ENCODE measurements at places on chromosomes 3 and 15.

DNA sequence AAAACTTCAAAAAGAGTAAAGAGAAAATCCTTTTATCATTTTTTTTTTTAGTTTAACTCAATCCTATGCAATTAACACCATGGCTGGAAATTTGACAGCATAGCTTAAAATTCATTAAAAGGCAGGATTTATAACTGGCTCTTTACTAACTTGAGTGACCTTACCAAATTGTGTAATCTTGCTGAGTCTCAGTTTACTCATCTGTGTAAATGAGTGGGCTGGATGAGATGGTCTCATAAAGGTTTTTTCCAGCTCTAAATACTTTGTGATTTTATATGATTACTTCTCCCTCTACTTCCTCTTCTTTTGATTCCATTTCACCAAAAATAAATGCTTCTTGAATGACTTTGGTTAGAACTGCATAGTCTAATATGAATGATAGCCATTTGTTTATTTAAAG is 234.9 kb upstream of the SATB1 start:
- no peak for DNase-seq

DNA sequence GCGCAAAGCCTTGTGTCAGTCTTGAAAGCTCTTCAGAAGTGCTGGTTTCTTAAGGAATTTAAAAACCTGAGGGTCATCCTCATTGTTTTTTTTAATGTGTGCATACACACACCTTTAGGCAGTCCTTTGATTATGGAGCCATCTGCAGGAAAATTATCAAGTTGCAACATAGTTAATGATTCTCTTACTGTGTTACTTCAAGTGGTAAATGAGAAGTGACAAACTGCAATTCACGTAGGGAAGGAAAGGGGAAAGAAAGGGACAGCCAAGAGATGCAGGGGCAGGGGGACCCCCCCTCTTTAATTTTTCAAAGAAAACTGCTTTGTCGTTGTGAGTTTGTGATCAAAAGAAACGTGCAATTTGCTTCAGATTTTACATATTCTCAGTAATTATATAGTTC is 162.4 kb upstream of the CGNL1 start:
- peak; percentile 96 for DNase-seq

DNA sequence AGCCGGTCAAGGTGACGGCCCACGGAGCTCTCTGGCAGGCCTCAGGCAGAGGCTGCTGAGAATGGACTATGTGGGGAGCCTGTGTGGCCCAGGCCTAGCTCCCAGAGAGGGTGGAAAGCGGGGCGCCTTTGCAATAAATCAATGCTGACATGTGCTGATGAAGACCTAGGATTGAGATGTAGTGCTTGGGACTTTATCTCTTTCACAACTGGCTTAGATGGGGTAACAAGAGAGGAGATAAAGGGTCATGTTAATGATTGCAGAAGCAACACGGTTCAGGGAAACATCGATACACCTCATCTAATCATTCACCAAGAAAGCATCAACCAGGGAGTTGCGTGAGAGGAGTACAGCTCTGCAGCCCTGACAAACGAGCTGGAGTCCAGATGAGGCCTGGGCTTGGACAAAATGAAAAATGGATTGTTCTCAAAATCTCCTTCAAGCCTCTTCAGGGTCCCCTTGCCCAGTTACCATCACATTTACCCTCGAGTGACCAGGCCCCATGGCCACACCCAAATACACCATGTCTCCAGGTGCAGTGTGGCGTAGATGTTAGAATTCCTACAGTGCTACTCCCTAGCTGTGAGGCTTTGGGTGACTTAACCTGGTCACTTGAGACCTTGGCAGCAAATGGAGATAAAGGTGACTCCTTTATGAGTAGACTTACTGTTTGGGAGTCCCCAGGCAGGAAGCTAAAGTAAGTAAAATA is 146.4 kb upstream of the LIPC start:
- no peak for DNase-seq

DNA sequence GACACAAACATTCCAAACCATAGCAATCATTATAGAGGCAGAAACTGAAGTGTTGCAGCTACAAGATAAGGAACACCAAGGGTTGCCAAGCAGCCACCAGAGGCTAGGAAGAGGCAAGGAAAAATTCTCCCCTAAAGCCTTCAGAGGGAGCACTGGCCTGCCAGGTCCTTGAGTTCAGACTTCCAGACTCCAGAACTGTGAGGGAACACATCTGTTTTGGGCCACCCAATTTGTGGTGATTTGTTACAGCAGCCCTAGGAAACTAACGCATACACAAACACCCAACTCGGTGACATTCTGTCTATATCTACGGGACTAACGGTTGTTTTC is 54.6 kb downstream of the MB21D2 start:
- no peak for DNase-seq

DNA sequence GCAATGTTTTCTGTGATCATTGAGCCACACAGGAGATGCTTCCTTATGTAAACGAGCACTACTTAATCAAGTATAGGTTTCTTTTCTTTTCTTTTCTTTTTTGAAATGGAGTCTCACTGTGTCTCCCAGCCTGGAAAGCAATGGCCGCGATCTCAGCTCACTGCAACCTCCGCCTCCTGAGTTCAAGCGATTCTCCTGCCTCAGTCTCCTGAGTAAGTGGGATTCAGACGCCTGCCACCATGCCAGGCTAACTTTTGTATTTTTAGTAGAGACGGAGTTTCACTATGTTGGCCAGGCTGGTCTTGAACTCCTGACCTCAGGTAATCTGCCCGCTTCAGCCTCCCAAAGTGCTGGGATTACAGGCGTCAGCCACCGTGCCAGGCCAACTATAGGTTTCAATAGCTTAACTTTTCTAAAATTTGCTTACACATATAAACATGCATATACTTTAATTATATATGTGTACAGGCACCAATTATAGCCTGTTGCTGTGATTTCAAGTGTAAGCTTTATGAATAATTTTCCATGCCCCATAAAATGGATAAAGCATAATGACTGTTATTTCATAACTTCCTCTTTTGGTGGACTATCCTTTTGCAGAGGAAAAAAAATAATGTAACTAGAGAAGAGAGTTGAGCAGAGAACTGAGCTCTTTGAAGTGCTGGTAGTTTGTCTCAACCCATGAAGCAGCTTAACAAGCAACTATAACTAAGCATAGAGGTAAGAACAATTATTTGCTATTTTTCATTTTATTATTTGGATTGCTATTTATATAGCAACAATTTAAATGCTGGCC is 24.8 kb upstream of the MBNL1 start:
- no peak for DNase-seq

- no peak for DNase-seq
These were observed 25.0 kb downstream of the MAP6D1 start for GRCh38 chr3:183800243-183800863.

DNA sequence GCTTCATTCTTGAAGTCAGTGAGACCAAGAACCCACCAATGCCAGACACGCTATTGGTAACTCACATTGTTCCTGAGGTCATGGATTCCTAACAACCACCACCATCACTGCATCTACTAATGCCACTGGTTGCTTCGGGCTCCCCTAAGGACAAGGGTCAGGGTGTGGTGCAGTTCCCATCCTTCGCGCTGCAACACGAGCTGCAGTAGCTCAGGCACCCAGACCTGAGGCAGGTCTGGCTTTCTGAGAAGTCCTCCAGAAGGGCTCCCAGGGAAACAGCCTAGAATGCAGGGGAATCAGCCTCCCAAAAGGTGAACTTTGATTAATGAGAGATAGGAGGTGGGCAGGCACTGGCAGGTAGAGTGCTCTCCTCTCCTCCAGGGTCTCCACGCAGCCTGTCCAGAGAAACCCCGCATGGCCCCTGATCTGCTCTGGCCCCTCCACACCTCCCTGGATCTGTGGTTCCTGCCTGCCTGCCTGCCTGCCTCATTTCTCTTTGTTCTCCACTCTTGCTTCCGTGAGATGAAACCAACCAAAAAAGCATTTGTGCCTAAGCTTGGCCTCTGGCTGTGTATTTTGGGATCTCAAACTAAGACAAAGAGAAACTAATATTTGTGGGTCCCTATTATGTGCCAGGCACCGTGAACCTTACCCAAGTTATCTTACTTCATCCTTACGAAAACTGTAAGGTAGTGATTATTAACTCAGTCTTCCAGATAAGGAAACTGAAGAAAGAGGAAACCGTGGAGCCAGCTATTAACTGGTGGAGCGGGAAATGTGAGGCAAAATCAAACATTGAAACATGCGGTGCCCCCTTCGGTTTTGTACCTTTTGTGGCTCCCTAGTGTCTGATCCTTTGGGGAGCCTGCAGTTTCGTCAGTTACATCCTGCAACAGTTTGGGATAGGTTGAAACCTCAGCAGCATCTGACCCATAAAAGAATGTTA is 43.9 kb upstream of the USP3 start:
- DNase-seq: no peak

- DNase-seq: no peak
These were observed 922 bp downstream of the IL17RC start for GRCh38 chr3:9917820-9918219.

DNA sequence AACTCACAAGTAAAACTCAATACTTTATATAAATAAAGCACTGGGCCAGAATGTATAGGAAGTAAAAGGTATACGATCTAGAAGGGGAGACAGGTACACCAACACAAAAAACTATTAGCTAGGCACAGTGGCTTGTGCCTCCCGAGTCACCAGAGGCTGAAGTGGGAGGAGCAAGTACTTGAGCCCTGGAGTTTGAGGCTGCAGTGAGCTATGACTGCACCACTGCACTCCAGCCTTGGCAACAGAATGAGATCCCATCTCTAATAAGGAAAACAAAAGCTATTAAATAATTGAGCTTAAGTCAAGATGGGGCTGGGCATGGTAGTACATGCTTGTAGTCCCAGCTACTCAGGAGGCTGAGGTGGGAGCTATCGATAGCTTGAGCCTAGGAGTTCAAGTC is 17.0 kb downstream of the PIK3CB start:
- no peak for DNase-seq

DNA sequence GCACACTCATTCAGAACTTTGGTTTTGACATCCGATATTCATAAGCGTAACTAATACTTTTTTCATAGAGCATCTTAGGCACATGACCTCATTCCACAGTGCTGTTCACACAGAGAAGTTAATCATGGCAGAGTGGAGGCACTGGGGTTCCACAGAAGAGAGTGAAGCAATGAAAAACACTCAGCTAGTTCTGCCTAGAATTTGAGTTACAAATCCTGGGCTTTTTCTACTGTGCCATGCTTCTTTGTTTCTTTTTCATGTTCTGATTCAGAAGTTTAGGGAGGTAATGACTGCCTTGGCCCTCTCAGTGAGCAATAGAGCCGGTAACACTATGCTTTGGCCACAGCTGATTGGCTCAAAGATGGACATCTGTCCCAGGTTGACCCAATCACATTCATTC is 176.1 kb upstream of the MITF start:
- no peak for DNase-seq

GRCh38 chr15:98304371-98304770 is 343.9 kb downstream of the ARRDC4 start:
- DNase-seq: no peak

DNA sequence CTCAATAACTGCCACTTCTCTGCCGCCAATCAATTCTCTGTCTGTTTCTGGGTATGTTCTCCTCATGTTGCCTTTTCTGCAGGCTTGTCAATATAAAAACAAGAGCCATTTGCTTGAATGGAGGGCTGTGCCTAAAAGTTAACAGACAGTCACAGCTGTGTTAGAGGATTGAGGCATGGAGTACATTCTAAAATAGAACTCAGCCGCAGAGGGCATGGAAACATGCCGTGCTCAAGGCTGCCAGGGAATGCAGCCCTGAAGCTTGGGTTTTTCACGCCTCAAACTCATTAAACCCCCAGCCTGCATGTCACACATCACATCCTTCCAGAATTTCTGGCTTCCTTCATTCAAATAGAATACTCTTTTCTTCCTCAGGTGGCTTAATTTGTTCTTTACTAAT is 166.6 kb downstream of the TPRG1 start:
- DNase-seq: no peak

- no peak for DNase-seq
These were observed 13.5 kb upstream of the LINGO1 start for GRCh38 chr15:77646104-77646694.

- no peak for DNase-seq
These were observed 73.4 kb upstream of the MYO5C start for GRCh38 chr15:52369030-52369429.

DNA sequence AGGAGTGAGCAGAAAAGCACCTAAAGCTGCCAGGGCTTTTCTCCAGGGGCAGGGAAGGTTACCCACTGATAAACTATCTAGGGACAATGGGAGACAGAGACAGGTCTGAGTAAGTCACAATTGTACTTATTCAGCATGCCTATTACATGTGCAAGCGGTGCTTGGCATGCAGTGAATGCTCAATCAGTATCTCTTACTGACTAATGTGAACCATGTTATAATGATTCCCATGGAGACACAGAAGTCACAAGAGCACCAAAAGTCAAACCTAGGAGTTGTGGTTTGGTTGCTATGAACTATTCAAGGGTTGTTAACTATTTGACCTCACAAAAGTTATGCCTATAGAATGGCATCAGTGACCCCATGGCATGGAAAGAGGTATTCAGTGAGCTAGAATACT is 50.0 kb upstream of the RASGRP1 start:
- no peak for DNase-seq

- DNase-seq: no peak
These were observed 60.4 kb upstream of the CDIN1 start for GRCh38 chr15:36519067-36519466.

- DNase-seq: no peak
These were observed 72.1 kb upstream of the ROPN1 start for GRCh38 chr3:124064050-124064449.

GRCh38 chr3:45760878-45761711 is 35.2 kb downstream of the SLC6A20 start:
- peak; percentile 43 for DNase-seq

DNA sequence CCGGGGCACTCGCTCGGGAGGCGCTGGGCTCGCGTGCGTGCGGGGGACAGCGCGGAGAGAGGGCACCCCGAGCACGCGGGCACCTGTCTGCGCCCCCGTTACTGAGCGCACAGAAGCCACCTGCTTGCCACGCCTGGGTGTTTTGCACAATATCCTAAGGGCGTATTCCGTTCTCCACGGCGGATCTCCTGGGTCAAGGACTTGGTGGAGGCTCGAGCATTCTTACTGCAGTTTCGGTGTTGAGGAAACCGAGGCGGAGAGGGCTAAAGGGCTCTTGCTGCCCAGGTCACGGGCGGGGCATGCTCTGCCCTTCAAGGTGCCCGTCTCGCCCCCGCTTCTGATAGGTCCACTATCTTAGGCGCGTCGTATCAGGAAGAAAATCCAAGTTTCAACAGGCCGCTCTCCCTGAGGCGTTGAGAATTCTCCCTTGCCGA is 526 bp downstream of the GPD1L start:
- no peak for DNase-seq

GRCh38 chr3:171175741-171176234 is 149.3 kb upstream of the SLC2A2 start:
- DNase-seq: no peak

- DNase-seq: no peak
These were observed 6.0 kb downstream of the IL1RAP start for GRCh38 chr3:190519886-190520285.

All from NCI-H1105 treated with DMSO at 0.1 percent for 48 hours (cell line).